Subcutaneous preadipocyte (primary cell): ENCODE measurements at places on chromosomes 2 and 18. TPM values are rescaled to one million over a fixed set of nuclear protein-coding genes. Genes with fewer than 3 reads are reported as not detected.

The PROM2 gene
- total RNA-seq, result 0.20 and 0.37 TPM in 2 replicates

The NYAP2 gene
- not detected in 2 replicates for total RNA-seq

The FABP1 gene
- total RNA-seq, result not detected in 2 replicates

The AQP12B gene
- not detected in 2 replicates for total RNA-seq

The CDH19 gene
- total RNA-seq, result not detected in 2 replicates

The ATP8B1 gene
- total RNA-seq, result 30.1 and 43.2 TPM in 2 replicates

The GPR35 gene
- under 0.01 and 0.20 TPM in 2 replicates for total RNA-seq

The YWHAQ gene
- total RNA-seq, result 348 and 438 TPM in 2 replicates

The PSTPIP2 gene
- total RNA-seq, result 3.3 and 3.5 TPM in 2 replicates

The DYSF gene
- total RNA-seq, result under 0.01 and 0.20 TPM in 2 replicates

The HRH4 gene
- under 0.01 TPM in 1 of 2 replicates, not detected in the other for total RNA-seq

The DUSP2 gene
- 0.37 and 0.78 TPM in 2 replicates for total RNA-seq

The ALKAL2 gene
- total RNA-seq, result not detected in 2 replicates

The SPAG16 gene
- total RNA-seq, result 18.2 and 23.5 TPM in 2 replicates

The TNFAIP6 gene
- 22.3 and 23.5 TPM in 2 replicates for total RNA-seq

The KLHL29 gene
- 6.2 and 10.0 TPM in 2 replicates for total RNA-seq

The UGT1A3 gene
- total RNA-seq, result not detected in 2 replicates

The TFCP2L1 gene
- total RNA-seq, result under 0.01 TPM in 1 of 2 replicates, not detected in the other

The ST6GAL2 gene
- under 0.01 TPM in 1 of 2 replicates, not detected in the other for total RNA-seq

The MC4R gene
- total RNA-seq, result not detected in 2 replicates

The ARHGEF33 gene
- 0.20 and 0.37 TPM in 2 replicates for total RNA-seq

The SDC1 gene
- total RNA-seq, result 6.6 and 20.3 TPM in 2 replicates

The SERPINB3 gene
- not detected in 2 replicates for total RNA-seq

The KHK gene
- total RNA-seq, result 1.4 and 1.5 TPM in 2 replicates

The CRACDL gene
- not detected in 2 replicates for total RNA-seq

The IMPA2 gene
- 21.1 and 25.4 TPM in 2 replicates for total RNA-seq

The CDK5R2 gene
- not detected in 2 replicates for total RNA-seq

The ANXA4 gene
- 26.2 and 31.2 TPM in 2 replicates for total RNA-seq

The EMILIN1 gene
- total RNA-seq, result 36.7 and 51.6 TPM in 2 replicates

The TMEM169 gene
- total RNA-seq, result 0.37 TPM in 1 of 2 replicates, not detected in the other

The MTERF4 gene
- total RNA-seq, result 12.1 and 18.0 TPM in 2 replicates

The MLPH gene
- total RNA-seq, result 22.4 and 49.5 TPM in 2 replicates

The ZAP70 gene
- not detected in 2 replicates for total RNA-seq

The TEX261 gene
- total RNA-seq, result 25.7 and 25.8 TPM in 2 replicates
